ENCODE measurements at places on chromosomes 7 and 10.

DNA sequence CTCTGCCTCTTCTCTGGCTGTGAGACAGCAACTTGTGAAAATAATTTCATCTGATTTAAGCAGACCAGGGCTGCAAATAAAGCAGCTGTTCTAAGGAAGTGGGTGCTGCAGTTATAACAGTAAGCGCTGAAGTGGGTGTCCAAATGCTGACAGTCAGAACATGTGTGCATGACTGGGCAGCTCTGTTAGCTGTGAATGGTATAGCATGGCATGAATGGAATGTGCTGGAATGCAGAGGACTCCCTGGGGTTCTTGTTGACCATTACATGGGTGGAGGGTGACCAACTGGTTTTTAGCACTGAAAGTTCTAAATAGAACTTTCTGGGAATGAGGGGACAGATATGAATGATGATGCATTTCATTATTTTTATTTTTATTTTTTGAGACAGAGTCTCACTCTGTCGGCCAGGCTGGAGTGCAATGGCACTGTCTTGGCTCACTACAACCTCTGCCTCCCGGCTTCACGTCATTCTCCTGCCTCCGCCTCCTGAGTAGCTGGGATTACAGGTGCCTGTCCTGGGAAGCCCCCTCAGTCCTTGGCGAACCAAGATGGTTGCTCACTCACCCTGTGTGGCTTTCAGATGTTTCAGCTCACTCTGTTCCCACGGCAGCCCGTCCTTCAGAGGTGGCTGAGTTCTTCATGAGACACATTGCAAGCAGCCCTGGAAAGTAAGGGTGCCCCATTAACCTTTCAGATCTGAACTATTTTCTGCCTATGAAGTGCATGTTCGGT lies 319.8 kb upstream of the PHYHIPL start:
- no peak for DNase-seq

GRCh38 chr10:31031205-31031557 lies 484 bp downstream of the ZNF438 start:
- DNase-seq, result no peak

GRCh38 chr10:21655687-21656086 lies 121.7 kb downstream of the MLLT10 start:
- DNase-seq, result no peak

DNA sequence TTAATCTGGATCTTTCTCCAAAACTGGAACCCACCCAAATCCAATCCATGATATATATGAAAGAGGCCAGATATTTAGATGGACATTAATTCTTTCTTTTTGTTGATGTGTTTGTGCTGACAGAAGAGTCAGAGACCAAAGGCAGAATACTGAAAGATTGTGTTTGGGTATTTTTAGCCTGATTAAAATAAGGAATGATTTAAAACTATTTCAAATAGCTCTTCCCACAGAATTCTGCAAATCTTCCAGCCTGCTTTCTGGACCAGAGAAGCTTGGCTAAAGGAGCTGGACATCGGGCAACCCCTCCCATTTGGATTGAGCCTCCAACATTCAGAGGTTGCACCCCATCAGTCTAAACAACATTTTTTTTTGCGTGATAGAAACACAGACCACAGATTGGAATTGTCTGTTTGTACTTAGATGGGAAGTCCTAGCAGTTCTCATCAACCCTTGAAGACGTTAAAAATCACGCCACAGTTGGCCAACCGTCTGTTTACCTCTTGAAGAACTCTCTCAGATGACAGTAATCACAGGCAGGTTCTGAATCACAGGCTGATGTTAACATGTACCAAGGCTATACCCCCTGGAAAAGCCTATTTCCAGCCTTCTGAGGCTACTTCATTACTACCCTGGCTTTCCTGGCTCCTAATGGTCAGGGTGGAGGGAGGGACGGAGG lies 155.2 kb upstream of the NRP1 start:
- DNase-seq, result no peak

Data from suppressor macrophage treated with lipopolysaccharide for 4 hours (primary cell).